ENCODE measurements at places on chromosomes 16 and 17.

DNA sequence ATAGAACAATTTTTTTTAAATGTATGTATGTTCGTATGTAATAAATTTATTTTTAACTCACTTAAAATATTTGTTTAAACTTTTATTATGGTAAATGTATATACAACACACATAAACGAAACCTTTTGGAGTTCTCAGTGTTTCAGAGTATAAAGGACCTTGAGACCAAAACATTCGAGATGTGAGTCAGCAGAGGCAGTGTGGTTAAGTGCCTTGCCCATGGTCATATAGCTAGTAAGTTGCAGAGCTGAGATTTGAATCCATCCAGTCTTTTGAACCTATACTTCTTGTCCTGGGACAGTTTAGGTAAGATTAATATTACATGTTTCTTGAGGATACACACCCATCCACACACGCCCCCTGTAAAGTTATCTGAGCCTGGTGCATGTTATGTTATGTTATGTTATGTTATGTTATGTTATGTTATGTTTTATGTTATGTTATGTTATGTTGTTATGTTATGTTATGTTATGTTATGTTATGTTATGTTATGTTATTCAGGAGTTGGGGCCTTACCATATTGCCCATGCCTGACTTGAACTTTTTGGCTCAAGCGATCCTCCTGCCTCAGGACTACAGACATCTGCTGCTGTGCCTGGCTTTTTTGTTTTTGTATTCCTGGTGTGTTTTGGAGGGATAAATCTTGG lies 41.8 kb downstream of the TNRC6A start:
- DNase-seq = no peak

DNA sequence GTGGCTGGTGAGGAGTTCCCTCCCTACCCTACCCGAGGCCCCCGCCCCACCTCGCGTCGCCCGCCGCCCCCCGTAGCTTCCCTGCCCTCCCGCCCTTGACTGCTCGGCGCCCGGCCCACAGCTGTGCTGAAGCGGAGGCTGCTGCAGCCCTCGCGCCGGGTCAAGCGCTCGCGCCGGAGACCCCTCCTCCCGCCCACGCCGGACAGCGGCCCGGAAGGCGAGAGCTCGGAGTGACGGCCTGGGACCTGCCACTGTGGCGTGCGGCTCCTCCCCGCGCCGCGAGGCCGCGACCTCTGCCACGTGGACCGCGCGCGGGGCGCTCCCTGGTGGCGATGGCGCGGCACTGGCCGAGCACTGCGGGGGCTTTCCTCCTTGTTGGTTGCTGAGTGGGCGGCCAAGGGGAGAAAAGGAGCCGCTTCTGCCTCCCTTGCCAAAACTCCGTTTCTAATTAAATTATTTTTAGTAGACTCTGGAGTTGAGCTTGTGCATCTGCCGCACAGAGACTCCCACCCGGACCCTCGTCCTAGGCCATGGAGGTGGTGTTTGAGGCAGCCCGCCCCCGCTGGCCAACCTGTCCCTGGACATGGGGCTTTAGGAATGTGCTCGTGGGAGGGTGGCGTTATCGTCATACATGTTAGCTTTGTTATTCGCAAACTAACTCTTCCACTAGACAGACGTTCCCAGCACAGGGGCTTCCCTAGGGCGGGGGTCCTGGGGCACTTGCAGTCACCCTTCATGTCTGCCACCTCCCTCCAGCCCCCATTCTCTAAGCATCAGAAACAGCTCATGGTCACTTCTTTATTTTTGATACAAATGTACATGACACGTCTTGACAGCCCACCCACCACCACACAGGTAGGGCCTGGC lies 4.4 kb downstream of the TP53I13 start:
- DNase-seq = peak; percentile 53

DNA sequence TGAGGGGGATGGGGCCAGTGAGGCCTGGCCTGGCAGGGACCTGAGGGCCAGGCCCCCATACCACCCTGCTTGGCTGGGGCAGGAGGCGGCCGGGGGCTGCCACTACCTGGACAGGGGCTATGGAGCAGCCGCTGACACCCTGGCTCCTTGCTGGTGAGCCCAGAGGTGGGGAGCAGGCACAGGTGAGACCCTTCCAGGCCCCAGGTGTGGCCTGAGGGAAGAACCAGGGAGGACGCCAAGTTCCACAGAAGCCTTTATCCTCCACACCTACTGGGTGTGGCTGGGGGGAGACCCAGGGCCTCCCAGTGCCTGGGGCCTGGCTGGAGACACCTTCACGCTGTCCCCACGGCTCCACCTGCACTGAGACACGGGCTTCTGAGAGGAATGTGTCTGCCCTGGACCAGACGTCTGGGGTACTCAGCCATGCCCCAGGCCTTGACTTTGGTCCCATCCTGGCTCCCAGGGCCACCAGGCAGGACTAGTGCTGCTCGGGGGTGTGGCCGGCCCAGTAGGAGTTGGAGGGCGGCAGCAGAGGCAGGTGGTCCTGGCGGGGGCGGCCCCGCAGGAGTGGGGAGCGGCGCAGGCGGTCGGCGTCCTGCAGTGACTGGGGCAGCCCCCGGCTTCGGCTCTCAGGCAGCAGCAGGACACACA lies 4.7 kb downstream of the SLC22A31 start:
- no peak for DNase-seq

DNA sequence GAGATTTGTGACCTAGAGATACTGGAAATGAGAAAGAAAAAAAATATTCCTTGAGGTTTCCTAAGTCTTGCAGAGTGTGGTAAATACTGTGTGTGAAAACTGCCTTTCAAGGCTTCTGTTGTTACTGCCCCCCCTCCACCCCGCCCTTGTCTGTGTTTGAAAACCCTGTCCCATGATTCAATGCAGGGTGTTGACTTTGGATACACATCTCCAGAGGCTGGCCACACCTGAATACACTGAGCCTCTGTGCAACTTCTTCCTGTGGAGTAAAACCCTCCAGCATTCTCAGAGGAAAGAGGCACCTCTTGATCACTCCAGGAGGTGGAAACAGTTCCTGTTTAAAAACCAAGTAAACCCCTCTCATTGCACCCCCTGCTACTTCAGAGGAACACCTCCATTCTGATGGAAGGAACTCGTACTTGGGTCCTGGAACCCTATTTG lies 123.0 kb upstream of the CACNG5 start:
- DNase-seq = no peak

DNA sequence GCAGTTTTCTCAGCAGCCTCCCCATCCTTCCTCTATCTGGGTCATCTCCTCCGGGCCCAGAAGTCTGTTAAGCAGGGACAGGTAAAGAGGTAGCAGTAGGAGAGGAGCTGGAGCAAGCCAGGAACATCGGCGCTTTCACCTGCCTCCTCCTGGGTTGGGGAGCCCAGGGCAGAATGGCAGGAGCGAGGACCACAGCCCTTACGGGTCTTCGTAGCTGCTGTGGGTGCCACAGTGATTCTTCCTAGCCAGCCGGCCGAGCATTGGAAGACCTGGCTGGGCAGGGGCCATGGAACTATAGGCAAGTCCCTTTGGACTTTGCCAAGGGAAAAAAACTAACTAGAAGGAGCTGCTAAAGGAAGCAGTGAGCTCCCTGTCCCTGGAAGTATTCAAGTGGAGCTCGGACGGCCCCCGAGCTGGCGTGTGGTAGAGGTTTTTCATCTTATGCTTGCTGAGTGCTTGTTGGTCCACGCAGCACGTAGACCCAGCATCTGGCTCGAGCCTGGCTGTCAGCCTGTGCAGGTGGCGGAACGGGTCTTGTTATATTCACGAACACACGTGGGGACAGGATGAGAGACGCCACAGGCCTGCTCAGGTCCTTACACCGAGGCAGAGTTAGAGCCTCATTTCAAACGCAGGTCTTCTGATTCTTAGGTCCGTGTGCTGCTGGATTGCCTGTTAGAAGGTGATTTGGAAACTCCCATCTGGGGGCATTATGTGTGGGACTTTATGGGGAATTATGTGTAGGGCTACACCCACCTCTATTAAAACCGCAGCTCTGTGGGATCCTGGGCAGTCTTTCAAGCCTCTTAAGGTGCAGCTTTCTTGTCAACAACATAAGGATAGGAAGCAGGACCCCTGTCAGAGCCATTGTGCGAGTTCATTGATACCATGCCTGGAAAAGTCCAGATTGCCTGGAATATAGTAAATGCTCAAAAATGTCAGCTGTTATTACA lies 54.8 kb downstream of the OR1D5 start:
- no peak for DNase-seq

- DNase-seq = no peak
Measured at GRCh38 chr17:39628655-39629493, 2.1 kb downstream of the PPP1R1B start.

DNA sequence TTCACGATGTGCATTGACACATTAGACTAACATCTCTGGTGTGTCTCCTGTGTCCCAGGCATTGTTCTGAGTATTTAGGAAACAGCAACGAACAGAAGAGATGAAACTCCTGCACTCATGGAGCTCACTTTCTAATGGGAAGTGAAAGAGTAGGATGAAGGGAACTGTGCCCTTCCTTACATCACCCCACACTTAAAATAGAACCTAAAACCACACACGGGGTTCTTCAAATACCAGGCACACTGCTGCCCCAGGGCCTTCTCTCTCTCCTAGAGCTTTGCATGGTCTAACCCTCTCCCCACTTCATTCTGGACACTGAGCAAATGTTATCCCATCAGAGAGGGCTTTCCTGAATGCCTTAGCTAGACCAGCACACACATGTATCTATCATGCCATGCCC lies 33.7 kb downstream of the TRIM25 start:
- DNase-seq = no peak

- DNase-seq = no peak
Measured at GRCh38 chr17:21061158-21061835, 18.5 kb upstream of the USP22 start.

DNA sequence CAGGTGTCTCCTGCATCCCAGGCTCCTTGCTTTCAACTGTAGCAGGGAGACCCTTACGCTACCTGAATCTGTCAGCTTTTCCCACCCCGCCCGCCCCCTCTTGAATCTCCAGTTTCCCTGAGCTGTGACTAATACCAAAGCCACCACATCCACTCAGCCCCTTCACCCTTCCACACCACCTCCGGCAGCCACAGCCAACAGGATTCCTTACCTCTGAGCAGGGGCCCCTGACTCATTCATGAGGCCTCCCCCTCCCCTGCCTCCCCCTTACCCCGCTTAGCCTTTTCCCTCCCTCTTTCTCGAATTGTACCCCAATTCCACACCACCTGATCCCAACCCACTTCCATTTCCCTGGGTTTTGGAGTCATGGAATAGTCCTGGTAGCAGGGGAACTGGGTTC lies 2.3 kb downstream of the STX1B start:
- no peak for DNase-seq

DNA sequence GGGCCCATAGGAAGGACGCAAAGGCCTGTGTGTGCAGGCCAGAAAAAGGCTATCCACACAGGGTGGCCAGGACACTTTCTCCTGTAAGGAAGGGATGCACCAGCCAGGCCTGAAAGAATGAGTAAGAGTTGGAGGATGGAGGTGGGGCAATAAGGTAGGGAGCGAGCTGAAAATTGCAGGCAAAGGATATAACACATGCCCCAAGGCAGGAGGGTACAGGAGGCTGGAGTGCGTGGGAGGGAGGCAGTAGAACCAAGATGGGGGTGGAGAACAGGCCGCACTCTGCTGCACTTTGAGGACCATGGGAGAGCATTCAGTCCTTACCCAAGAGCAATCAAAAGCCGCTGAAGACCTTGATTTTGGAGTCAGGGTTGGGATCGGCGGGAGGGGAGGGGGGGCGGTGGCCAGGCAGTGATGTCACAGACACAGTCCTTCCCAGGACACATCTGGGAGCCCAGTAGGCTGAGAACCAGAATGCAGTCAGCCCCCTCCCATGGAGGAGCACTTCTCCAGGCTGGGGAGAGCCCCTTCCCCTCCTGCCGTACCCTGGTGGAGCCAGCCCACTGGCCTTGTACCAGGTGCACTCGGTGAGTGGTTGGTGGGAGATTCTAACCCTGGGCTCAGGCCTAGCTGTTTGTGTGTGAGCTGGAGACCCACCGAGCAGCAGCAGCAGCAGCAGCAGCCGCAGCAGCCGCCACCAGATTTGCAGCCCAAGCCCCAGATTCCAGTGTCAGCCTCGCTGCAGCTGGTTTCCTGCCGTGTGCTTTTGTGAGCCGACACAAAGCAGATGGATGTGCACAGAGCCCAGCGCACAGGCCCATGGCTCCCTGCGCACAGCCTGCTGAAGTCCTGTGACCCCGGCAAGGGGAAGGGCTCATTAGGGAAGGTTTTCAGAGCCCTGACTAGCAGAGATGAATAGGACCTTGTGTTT lies 17.5 kb downstream of the ANKRD40 start:
- DNase-seq = no peak
